ENCODE measurements at places on chromosomes 11 and 22. TPM values are rescaled to one million over a fixed set of nuclear protein-coding genes. Genes with fewer than 3 reads are reported as not detected.

DNA sequence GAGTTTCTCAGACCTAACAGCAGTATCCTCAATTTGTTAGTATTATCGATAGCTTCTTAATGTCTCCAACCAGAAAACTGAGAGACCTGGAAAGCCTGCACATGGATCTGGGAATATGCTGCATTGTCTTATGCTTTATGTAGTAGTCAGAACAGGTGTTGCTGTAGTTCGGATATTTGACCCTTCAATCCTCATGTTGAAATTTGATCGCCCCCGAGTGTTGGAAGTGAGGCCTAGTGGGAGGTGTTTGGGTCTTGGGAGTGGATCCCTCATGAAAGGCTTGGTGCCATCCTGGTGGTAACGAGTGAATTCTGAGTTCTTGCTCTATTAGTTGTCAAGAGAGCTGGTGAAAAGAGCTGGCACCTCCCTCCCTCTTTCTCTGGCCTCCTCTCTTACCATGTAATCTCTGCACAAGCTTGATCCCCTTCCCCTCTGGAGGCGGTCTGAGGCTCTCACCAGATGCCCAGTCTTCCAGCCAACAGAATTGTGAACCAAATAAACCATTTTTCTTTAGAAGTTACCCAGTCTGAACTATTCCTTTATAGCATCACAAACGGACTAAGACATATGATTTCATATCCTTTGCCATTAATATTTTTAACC lies 227.1 kb downstream of the DDX10 start:
- H3K4me1 ChIP-seq: peaks cover 28% of the 10 kb centered on the region
- no peak for DNase-seq
- no peaks in the 10 kb centered on the region for H3K27me3 ChIP-seq
- no peak overlapping the region for H3K27ac ChIP-seq
- H3K36me3 ChIP-seq: no peaks in the 10 kb centered on the region
- no peak overlapping the region for H3K4me3 ChIP-seq

GRCh38 chr11:15714641-15715399 lies 600.1 kb downstream of the INSC start:
- H3K27me3 ChIP-seq: no peaks in the 10 kb centered on the region
- no peaks in the 10 kb centered on the region for H3K36me3 ChIP-seq
- no peak overlapping the region for H3K27ac ChIP-seq
- H3K4me3 ChIP-seq: no peak overlapping the region

SMIM38 gene
- 0.40 TPM for total RNA-seq

DNA sequence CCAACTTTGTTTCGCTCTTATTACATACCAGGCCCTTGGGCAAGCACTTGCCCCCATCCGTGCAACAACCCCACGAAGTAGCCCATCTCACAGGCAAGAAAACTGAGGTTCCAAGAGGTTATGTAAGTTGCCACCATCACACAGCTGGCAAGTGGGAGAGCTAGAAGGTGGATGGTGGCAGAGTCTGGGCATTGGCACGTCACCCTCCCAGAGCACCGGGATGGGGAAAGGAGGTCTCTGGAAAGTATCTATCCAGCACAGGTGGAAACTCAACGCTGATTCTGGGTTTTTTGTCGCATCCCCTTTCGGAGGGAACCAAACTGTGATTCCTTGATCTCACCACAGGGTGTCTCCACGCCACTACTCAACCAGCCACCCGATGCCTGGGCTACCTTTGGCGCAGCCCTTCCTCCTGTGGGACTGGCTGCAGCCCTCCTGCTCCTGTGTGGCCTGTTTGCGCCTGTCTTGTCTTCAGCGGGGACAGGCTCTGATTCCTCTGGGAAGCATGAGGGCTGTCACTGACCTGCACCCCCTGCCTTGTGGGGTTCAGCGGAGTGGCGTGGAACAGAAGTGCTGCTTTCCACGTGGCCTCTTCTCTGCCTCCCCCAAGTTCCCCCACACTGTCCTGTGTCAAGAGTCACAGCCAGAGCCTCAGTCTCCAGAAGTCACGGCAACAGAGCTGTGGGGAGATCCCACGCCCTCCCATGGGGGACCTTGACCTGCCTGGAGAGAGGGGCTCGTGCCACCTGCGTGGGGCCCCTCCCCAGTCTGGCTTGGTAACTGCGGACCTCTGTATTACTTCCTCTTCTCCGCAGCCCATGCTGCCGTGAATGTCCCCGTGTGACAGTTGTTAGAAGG lies 34.4 kb upstream of the TRIM29 start:
- H3K27me3 ChIP-seq: peaks cover 27% of the 10 kb centered on the region
- no peaks in the 10 kb centered on the region for H3K36me3 ChIP-seq
- no peaks in the 10 kb centered on the region for H3K4me1 ChIP-seq
- no peak overlapping the region for H3K27ac ChIP-seq
- H3K4me3 ChIP-seq: no peak overlapping the region
- DNase-seq: peak; percentile 38

GRCh38 chr11:17098038-17098437 lies 20.6 kb upstream of the RPS13 start:
- no peaks in the 10 kb centered on the region for H3K27me3 ChIP-seq
- H3K36me3 ChIP-seq: peaks cover 87% of the 10 kb centered on the region
- no peak overlapping the region for H3K27ac ChIP-seq
- DNase-seq: no peak
- no peak overlapping the region for H3K4me3 ChIP-seq
